ENCODE measurements at places on chromosomes 3 and 15.

GRCh38 chr3:179967622-179968021 lies 69.1 kb downstream of the PEX5L start:
- DNase-seq = no peak

DNA sequence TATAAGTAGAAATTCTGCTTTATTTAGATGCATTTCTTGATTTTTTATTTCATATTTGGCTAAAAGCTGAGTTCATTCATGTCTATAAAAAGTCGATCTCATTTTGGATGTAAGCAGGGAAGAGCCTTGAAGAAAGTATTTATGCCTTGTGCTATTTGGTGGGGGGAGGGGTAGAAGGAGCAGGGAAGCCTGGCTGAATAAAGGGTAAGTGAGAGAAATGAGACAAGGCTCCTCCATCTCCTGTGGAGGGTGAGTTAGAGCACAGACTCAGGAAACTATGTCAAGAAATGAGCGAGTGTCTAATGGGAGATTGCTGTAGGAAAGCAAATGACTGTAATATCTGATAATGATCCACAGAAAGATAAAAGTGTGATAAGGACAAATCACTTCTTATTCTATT lies 121.8 kb upstream of the ATP11B start:
- no peak for DNase-seq

DNA sequence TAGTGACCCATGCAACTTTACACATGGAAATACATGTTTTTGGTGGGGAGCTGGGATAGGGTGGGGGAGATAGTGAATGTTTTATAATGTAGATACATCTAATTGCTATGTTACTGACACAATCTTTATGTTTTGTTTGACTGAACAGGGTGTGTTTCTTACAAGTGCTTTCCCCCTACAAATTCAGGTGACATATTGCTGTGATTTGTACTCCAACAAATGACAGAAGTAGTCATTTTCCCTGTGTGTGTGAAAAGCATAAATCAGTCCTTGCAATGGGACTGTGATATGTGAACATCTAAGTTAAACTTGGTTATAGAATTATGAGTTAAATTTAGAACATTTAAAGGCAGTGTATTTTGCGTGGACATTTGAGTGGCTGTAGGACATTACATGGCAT lies 27.3 kb downstream of the OTOL1 start:
- DNase-seq = no peak

GRCh38 chr15:68817304-68818065 lies 3.2 kb downstream of the ANP32A start:
- DNase-seq = peak; percentile 86

DNA sequence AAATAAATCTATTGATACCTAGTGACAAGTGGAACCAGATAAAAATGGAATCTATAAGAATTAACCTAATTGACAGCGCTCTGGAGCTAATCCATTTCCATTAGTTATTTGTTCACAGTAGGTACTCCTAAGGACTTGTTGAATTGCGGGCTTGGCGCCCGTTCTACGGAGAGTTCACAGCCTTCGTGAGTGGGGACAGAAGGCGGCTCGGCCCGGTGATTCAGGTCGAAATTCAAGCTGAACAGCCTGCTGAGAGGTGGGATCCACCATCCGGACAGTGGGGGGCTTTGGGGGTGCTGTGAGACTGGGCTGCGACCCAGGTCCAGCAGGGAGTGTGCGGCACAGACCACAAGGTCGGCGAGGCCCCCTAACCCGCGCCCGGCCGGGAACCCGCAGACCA lies 779 bp upstream of the CTNNB1 start:
- DNase-seq = peak; percentile 81

GRCh38 chr3:195117978-195118581 lies 152.9 kb downstream of the XXYLT1 start:
- no peak for DNase-seq

DNA sequence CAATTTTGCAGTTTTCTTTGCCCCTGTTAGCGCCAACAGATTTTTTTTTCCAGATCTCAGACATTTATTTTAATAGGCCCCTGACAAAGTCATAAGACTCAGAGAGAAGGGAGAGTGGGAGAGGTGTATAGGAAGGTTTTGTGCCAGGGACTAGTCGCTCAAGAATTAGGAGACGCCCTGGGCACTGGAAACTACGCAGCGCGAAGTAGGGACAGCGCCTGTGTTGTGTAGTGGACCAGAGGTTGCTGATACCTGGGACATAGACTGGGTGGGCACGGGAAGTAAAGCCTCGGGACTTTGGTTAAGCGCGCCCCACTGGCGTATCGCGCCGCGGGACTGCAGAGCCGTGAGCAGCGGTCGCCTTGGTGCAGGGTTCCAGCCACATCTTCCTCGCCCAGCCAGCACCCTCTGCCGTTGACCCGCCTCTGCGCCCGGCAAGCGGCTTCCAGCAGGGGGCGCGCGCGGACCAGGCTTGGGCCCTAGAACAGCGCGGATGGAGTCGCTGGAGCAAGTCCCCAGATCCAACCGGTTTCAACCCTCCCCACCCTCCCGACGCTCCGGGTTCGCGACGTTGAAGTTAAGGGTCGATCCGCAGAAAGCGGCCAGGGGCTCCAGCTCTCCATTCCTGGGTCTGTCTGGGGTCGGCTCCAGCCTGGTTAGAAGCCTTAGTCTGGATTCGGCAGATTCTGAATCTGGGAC lies 3.0 kb upstream of the ISLR2 start:
- DNase-seq = peak; percentile 97

DNA sequence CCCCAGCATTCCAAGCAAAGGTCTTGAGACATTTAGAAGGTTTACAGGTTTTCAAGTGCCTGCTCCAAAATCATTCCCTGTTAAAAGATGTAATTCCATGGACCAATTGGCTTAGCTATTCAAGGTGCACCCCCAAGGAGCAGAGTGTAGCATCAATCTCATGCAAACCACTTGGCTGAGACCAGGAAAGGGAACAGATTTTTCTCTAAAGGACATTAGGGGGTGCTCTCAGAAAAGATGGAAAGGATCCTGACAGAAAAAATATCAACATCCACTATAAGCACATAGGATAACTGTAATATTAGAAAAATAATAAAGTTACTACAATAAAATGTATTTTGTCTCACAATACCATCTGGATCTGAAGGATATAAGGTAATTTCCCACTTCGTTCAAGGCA lies 328.0 kb upstream of the CDIN1 start:
- no peak for DNase-seq

DNA sequence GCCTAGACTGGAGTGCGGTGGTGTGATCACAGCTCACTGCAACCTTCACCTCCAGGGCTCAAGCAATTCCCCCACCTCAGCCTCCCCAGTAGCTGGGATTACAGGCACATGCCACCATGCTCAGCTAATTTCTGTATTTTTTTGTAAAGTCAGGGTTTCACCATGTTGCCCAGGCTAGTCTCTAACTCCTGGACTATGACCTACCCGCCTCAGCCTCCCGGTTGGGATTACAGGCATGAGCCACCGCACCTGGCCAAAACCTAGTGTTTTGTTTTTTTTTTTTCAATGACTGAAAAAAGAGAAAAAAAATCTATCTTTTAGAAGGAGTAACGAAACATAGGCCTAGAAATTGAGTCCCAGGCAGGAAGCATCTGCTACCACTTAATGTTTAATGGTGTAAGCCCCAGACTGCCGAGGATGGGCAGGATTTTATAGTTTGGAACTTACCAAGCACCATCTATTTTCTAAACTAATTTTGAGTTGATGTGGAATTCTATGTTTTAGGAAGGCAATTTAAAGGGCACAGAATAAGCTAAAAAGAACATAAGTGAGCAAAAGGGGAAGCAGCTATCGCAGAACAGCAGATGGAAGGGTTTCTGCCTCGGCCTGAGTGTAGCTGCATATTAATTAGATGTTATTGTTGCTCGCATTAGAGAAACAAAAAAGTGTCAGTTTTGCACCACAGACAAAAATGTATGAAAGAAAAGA lies 24.2 kb upstream of the CA12 start:
- no peak for DNase-seq

DNA sequence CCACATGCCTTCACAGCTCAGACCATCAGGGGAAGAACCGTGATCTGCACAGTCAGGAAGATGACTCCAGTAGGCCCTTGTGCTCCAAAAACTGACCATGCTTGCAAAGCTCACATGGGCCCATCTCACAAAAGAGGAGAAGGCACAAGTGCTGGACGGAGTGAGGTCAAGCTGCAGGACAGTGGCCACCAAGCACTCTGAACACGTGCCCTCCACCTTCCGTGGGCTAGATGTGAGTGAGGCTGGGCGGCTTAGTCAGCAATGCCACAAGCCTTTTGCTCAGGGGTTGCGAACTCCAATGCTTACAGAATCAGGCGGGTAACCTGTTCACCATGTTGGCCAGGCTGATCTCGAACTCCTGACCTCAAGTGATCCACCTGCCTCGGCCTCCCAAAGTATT lies 70.9 kb downstream of the SCN5A start:
- DNase-seq = no peak

DNA sequence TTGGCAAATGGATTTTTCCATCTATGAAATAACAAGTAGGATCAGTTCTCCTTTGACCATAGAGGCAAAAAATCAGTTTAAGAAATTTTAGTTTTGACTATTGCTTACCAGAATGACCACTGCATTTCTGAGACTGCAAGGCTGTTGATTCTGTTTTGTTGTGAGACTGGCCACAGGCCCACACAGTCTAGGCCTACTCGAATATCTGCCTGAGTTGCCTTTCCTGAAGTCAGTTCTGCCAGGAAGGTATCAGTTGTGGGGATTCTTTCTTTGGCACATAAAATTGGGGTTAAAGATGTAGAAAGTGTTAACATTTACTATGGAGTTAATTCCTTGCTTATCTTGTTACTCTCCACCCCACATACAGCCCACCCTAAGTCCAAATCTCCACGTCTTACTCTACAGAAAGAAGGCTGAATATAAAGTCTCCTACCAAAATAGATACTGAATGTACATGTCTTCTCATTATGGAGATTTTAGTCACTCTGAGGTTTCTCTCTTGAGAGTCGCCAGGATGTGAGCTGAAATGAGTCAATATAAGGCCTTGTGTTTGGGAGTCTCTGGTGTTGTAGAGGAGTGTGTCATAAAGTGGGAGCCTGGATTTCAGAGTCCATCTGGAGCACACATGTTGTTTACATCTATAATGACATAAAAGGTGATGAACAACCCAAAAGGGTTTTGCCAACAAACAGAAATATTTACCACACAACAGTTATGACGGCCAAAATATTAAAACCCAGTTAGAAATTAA lies 45.0 kb upstream of the WWTR1 start:
- DNase-seq = no peak

DNA sequence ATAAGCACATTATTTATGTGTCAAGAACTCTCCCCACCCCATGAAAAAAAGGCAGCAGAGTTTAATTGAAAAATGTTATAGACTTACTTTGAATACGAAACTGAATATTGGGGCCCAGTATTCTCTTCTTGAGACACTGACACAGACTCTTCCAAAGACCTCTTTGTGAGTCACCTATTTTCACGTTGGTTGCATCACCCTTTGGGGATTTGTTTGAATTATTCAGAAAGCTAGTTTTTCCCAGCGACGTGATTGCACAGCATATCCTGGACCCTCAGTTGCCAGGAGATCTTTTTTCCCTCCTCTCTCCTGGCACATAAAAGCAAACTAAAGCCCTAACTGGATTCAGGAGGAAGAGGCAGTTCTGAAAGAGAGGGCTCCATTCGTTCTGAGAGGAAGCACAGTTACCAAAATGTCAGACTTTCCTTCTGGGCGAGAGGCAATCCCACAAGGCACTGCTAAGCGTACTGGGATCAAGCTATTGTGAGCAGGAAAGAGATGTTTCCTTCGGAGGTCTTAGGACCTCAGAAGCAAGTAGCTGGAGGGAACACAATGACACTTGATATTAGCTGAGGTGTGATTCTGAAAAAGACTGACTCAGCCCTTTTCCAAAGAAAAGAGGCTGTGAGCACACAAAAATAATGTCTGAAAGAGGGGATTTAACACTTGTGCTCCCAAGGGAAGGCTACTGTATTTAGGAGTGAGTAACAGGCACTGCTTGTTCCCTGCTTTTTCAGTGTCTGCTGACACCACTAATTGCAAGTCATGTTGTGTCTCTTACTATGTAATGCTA lies 65.8 kb upstream of the CADPS start:
- no peak for DNase-seq

DNA sequence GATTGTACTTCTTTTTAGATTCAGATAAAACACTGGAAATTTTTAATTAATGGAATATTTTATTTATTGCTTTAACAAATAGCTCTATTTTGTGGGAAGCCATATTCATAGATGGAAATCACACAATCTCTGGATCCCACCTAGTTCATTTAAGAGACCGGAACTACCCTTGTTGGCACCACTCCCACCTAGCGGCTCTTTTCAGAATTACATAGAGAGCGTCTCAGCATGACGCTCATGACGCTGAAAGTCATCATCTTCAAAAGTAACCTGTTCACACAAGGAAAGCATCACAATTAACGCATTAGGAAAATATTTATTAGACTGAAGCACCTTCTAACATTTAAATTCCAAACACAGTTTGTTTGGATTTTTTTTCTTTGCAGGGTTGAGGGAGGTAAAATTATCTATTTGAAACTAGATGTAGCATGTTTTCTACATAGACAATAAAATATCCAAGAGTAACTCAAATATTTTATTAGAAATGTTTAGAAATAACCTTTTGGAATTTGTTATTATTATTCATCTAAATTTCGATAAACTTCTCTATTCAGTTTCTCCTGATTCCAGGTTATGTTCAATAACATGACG lies 214.9 kb upstream of the ARRDC4 start:
- DNase-seq = no peak

DNA sequence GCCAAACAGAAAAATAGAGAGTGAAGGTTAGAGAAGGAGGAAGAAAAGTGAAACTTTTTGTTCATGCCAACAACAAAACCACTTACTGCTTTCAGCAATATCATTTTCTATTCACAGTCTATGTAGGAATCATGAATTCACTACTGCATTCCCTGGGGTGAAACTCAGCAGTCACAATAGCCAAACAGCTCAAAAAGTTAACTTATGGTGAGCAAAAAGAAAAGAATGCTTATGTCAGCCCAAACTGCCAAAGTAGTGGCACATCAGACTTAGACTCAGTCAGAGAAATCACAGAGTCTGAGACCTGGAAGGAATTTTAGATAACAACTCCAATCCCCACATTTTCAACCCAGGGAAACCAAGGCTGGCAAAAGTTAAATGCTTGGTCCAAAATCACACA lies 238.7 kb upstream of the TMCO5A start:
- DNase-seq = no peak

GRCh38 chr3:43968465-43968864 lies 273.2 kb upstream of the TOPAZ1 start:
- no peak for DNase-seq

DNA sequence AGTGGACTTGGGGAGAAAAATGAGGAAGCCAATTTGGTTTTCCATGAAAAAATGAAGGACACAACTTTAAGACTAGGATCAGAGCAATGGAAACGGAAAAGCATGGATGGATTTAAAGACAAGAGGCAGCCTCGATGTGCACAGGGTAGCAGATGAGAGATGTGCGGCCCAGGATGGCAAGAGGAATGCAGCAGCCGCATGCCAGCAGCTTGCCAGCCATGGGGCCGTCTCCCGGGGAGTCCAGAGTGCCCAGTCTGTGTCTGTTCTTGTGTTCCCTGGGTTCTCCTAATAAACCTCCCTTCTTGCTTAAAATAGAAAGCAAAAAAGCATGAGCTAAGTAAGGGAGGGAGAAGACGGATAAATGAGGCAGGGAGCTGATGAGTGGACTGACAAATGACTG lies 68.0 kb upstream of the IQSEC1 start:
- peak; percentile 50 for DNase-seq

GRCh38 chr15:100310513-100311153 lies 31.1 kb downstream of the ADAMTS17 start:
- no peak for DNase-seq

GRCh38 chr3:45552794-45553371 lies 41.7 kb upstream of the LIMD1 start:
- no peak for DNase-seq

- DNase-seq = no peak
These were observed 40.5 kb downstream of the IMPG2 start for GRCh38 chr3:101279765-101280385.

GRCh38 chr15:67792250-67792942 lies 32.9 kb upstream of the SKOR1 start:
- DNase-seq = no peak

Measured in posterior vena cava (tissue), 2 donors.